ENCODE measurements at places on chromosomes 5 and 9. TPM values are rescaled to one million over a fixed set of nuclear protein-coding genes. Genes with fewer than 3 reads are reported as not detected.

GRCh38 chr9:134908524-134909309 is 9.0 kb downstream of the FCN1 start:
- no peak overlapping the region for H3K4me3 ChIP-seq
- no peaks in the 10 kb centered on the region for H3K36me3 ChIP-seq
- H3K27ac ChIP-seq: no peak overlapping the region
- H3K27me3 ChIP-seq: peaks cover 14% of the 10 kb centered on the region
- no peak for DNase-seq

DNA sequence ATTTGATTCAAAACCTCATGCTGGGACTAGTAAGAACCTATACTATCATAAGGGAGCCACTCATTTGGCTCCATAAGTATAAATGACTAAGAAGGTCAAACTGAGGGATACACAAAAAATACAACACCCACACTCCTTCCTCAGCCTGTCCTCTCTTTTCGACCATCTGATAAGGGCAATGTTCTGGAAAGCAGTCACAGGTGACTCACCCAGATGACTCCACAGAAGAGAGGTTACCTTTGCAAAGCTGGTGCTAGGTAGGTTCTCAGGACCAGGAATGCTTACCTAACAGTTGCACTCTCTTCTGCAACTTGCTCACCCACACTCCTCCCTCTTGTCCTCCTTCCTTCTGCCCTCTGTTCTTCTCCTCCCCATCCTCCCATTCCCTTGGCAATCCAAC is 32.9 kb downstream of the LHFPL2 start:
- peaks cover 5% of the 10 kb centered on the region for H3K4me1 ChIP-seq
- H3K27ac ChIP-seq: no peak overlapping the region
- no peaks in the 10 kb centered on the region for H3K27me3 ChIP-seq

GRCh38 chr5:14041528-14042192 is 97.2 kb upstream of the DNAH5 start:
- DNase-seq: no peak
- no peaks in the 10 kb centered on the region for H3K36me3 ChIP-seq
- no peak overlapping the region for H3K4me3 ChIP-seq
- peaks cover 16% of the 10 kb centered on the region for H3K4me1 ChIP-seq
- peaks cover 17% of the 10 kb centered on the region for H3K27me3 ChIP-seq
- H3K27ac ChIP-seq: no peak overlapping the region

DNA sequence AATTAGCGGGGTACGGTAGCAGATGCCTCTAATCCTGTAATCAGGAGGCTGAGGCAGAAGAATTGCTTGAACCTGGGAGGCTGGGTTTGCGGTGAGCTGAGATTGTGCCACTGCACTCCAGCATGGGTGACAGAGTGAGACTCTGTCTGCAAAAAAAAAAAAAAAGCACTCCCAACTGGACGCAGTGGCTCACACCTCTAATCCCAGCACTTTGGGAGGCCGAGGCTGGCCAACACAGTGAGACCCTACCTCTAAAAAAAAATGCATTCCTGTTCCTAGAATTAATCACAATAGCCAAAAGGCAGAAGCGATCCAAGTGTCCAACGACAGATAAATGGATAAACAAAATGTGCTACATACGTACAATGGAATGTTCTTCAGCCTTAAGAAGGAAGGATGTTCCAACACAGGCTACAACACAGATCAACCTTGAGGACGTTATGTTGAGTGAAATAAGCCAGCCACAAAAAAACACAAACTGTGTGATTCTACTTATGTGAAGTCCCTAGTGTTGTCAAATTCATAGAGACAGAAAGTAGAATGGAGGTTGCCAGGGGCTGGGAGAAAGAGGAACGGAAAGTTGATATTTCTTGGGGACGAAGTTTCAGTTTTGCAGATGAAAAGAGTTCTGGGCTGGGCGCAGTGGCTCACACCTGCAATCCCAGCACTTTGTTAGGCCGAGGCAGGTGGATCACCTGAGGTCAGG is 13.8 kb downstream of the FAM78A start:
- no peak overlapping the region for H3K27ac ChIP-seq
- no peaks in the 10 kb centered on the region for H3K27me3 ChIP-seq
- no peak overlapping the region for H3K4me3 ChIP-seq
- H3K36me3 ChIP-seq: peaks cover 2% of the 10 kb centered on the region
- no peaks in the 10 kb centered on the region for H3K4me1 ChIP-seq
- no peak for DNase-seq

DNA sequence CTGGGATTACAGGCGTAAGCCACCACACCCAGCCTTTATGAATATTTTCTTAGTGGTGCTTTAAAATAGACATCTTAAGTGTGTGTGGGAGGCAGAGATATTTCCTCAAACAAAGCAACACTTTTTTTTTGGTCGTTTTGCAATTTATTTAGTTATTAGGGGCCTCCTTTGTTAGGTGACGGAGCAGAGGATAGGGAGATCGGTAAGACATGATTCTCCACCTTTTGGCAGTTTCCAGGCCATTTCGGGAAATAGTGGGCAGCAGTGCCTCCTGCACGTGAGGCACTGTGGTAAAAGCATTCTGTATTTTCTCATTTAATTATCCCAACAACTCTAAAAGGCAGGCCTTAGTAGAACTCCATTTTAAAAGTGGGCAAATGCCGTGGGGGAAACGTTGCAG is 1.9 kb downstream of the OCLN start:
- H3K36me3 ChIP-seq: peaks cover 4% of the 10 kb centered on the region
- H3K4me3 ChIP-seq: peak overlapping the region; percentile 91
- no peak for DNase-seq
- H3K4me1 ChIP-seq: peaks cover 48% of the 10 kb centered on the region

DNA sequence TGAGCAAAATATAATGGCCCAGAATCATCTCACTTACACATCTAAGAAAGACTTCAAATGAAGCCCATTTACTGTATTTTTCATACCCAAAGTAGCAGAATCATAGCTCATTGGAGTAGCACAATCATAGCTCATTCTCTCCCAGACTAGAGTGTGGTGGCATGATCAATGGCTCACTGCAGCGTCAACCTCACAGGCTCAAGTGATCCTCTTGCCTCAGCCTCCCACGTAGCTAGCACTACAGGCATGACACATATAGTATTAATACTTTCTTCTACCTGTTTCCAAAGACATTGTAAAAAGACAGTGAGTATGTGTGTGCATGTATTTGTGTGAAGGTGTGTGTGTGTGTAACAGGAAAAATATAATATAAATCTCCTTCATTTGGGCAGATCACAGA is 1247.9 kb upstream of the ACO1 start:
- DNase-seq: no peak
- H3K36me3 ChIP-seq: no peaks in the 10 kb centered on the region
- no peak overlapping the region for H3K4me3 ChIP-seq

- H3K27ac ChIP-seq: no peak overlapping the region
- no peaks in the 10 kb centered on the region for H3K36me3 ChIP-seq
- no peaks in the 10 kb centered on the region for H3K4me1 ChIP-seq
- no peak for DNase-seq
Measured at GRCh38 chr9:73780916-73781315, 629.3 kb downstream of the ANXA1 start.

DNA sequence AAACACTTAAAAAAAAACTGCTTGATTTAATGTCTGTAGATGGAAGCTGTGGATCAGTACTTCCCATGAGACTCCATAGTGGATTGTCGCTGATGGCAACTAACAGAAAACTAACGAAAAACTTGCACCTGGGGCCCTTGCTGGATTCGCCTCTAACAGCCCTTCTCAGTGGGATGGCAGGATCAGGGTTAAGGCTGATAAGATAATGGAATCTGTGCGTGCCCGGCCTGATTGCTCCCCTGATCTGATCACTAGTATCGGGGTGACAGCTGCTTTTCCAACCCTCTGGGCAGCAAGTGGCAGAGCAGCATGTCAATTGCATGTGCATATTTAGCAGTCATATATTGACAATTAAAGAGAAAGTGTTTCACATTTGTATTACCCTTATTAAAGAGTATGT is 185.8 kb upstream of the ELAVL2 start:
- no peak overlapping the region for H3K4me3 ChIP-seq
- H3K4me1 ChIP-seq: peaks cover 2% of the 10 kb centered on the region
- no peaks in the 10 kb centered on the region for H3K27me3 ChIP-seq
- H3K36me3 ChIP-seq: no peaks in the 10 kb centered on the region
- H3K27ac ChIP-seq: peak overlapping the region; percentile 29

DNA sequence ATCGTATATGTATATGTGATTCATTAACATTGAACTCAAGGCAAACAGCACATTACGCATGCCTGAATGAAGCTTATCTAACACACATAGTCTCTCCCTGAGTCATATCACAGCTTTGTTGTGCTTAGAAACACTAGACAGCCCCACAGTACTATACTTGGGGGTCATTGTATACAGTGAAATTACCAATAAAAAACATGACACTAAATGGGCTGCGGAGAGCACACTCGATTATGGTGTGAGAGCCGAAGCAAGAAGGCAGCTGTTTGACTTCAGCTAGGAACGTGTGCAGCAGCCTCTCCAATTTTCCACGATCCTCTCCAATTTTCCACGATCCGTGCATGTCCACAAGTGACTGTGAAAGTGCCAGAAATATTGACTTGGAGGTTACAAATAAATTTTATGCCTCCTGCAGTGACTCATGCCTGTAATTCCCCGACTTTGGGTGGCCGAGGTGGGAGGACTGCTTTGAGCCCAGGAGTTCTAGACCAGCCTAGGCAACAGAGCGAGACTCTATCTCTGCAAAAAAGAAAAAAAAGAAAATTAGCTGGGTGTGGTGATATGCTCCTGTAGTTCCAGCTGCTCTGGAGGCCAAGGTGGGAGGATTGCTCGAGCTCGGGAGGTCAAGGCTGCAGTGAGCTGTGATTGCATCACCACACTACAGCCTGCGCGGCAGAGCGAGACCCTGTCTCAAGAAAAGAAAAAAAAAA is 102.4 kb downstream of the DAPK1 start:
- peak overlapping the region; percentile 92 for H3K27ac ChIP-seq
- peaks cover 11% of the 10 kb centered on the region for H3K36me3 ChIP-seq
- peaks cover 61% of the 10 kb centered on the region for H3K4me1 ChIP-seq
- H3K4me3 ChIP-seq: no peak overlapping the region
- no peak for DNase-seq

- DNase-seq: no peak
- peaks cover 25% of the 10 kb centered on the region for H3K27me3 ChIP-seq
- H3K4me1 ChIP-seq: no peaks in the 10 kb centered on the region
- H3K27ac ChIP-seq: no peak overlapping the region
Measured at GRCh38 chr9:2704504-2704903, 12.8 kb upstream of the KCNV2 start.

DNA sequence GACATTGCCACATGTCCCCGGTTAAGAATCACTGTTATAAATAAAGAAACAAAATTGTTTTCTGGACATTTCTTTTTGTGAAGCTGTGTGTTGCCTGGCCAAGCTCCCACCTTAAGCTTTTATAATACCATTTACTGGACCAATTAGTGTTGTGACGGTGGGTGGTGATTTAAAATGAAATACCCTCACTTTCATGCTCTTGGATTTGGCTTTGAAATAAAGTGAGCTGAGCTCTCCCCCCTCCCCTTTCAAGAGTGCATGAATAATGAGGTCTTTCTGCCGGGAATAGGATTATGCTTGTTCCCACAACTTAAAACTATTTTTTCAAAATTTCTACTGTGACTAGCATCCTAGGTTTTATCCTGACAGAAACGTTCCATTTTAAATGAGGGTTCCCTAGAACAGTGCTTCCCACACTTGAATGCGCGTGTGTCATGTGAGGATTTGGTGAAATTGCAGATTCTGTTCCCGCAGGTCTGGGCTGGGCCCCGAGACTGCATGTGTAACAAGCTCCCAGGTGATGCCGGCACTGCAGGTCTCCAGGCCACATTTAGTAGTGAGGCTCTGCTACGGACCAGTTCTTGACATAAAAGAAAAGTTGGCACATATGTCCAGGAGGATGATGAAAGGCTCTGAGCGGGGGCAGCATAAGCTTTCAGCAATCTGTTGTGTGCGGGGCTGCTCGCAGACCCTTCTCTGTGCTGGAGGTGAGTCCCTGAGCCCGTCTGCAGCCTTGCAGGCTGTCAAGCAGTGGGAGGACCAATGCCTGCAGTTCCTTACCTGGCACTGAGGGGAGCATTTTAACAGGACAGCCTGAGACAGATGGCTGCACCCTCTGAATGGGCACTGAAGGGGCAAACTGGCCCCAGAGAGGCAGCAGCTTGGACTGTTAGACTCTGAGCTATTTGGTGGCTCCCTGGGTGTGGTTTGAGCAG is 24.4 kb downstream of the IQGAP2 start:
- peaks cover 4% of the 10 kb centered on the region for H3K4me1 ChIP-seq
- H3K36me3 ChIP-seq: peaks cover 2% of the 10 kb centered on the region
- H3K27ac ChIP-seq: no peak overlapping the region

- H3K27ac ChIP-seq: no peak overlapping the region
- H3K4me3 ChIP-seq: no peak overlapping the region
- no peaks in the 10 kb centered on the region for H3K4me1 ChIP-seq
Measured at GRCh38 chr5:43156388-43156787, 35.6 kb upstream of the NIM1K start.

DNA sequence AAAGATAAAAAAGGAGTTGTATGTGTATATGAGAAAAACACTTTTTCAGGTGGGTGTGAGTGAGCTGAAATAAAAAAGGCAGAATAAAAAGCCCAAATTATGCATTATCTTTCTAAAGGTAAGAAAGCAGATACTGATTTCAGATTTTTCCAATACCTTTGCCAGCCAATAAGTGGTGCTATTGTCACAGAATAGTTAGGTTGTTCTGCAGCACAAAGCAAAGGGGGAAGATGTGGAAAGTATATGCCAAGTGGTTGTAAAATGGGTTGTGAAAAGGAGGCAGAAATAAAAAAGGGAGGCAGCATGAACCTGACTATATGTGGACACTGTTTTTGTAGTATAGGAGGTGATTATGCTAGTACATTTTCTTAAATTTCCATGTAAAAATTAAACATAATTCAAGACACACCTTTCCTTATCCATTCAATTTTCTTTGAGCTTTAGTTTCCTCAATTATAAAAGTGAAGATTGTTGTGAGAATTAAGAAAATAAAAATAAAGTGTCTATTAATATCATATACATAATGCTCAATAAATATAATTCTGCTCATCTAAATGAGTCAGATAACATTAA is 106.7 kb downstream of the SMIM15 start:
- no peaks in the 10 kb centered on the region for H3K27me3 ChIP-seq
- H3K4me1 ChIP-seq: no peaks in the 10 kb centered on the region
- no peak for DNase-seq

GRCh38 chr5:11507156-11507910 is 396.9 kb downstream of the CTNND2 start:
- DNase-seq: no peak
- H3K4me3 ChIP-seq: no peak overlapping the region
- H3K27me3 ChIP-seq: no peaks in the 10 kb centered on the region
- H3K27ac ChIP-seq: peak overlapping the region; percentile 44
- peaks cover 27% of the 10 kb centered on the region for H3K4me1 ChIP-seq
- H3K36me3 ChIP-seq: peaks cover 7% of the 10 kb centered on the region

- H3K4me3 ChIP-seq: no peak overlapping the region
- peaks cover 58% of the 10 kb centered on the region for H3K4me1 ChIP-seq
- H3K36me3 ChIP-seq: no peaks in the 10 kb centered on the region
- no peaks in the 10 kb centered on the region for H3K27me3 ChIP-seq
Measured at GRCh38 chr9:121197132-121197531, 4.5 kb downstream of the RAB14 start.

The CNTFR gene
- total RNA-seq: 2.3 TPM

The GPR150 gene
- not detected for total RNA-seq

The TAF1L gene
- not detected for total RNA-seq

The LRRC19 gene
- not detected for total RNA-seq

Measured in progenitor cell of endocrine pancreas (in vitro differentiated cells).